ENCODE measurements at places on chromosomes 5 and 9. TPM values are rescaled to one million over a fixed set of nuclear protein-coding genes. Genes with fewer than 3 reads are reported as not detected.

- no peak for ATAC-seq
Observed at GRCh38 chr5:169764018-169764378, 126.9 kb downstream of the DOCK2 start.

DNA sequence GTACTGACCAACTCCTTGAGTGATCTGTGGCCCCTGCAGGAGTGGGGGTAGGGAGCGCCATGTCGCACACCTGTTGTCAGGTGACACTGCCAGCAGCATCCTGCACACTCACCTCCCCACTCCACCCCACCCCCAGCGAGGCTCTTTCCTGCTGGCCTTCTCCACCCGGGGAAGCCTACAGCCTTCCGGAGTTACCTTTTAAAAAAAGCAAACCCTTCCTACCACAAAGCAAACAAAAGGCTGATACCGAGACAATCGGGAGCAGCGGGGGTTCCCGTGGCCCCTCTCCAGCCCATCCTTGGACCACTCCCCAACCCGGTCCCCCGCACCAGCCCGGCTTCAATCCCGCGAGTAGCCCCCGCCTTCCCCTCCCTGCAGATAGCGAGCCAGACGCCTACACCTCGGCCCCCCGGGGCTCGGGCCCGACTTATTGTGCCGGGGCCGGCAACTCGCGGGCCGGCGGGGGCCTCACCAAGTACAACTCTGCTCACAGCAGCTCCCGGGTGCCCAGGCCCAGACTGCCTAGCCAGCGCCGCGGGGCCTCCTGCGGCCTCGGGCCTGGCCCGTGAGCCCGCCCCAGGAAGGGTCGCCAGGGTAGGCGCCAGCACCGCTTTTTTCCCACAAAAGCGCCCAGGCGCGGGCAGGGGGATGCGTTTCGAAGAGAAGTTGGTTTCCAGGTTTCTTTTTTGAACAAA is 724 bp downstream of the MACROH2A1 start:
- ATAC-seq = peak; percentile 53

DNA sequence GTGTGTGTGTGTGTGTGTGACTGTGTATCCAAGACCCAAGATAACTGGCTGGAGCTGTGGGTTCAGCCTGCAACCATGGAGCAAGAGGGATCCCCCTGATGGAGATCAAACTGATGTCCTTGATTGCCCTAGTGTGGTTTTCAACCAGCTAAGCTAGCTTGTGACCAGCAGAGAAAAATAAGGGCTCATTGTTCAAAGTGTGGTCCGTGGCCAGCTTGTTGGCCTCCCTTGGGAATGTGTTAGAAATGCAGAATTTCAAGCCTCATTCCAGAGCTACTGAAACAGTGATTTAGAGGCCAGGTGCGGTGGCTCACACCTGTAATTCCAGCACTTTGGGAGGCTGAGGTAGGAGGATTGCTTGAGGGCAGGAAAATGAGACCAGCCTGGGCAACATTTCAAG is 79.9 kb downstream of the ACER2 start:
- no peak for ATAC-seq

- ATAC-seq = no peak
Observed at GRCh38 chr5:138611678-138612218, 36.5 kb upstream of the HSPA9 start.

Gene PAPPA
- 0.35 TPM for total RNA-seq

- no peak for ATAC-seq
Observed at GRCh38 chr5:17463653-17464052, 34.4 kb upstream of the TAF11L2 start.

GRCh38 chr5:38211354-38211710 is 47.0 kb upstream of the EGFLAM start:
- ATAC-seq = no peak

Gene IFNA13
- total RNA-seq = not detected

DNA sequence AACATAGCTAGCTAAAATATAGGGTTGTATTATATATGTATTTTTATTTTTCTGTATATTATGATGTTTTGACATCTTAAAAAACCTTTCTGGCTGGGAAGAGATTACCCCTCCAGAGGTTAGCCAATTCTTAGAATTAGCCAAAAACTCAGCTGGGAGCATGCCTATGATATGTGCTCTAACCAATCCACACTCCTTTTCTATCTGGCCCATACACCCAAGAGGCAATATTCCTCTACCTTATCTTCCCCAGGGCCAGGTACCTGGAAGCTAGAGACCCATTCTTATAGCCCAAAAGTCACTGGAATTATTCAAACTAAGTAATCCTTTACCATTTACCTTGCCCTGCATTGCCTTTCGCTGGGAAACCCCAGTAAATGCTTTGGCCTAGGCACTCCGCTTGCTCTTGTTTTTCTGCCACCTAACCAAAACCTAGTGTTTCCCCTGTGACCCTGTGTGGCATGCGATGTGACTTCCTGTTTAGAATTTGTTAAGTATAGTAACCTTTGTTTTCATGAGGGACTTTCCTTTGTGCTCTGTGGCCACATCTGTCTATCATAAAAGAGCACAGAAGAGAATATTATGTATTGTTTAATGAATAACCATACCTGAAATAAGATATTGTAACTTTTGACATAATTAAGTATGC is 37.4 kb downstream of the CSNK1G3 start:
- ATAC-seq = peak; percentile 99

- no peak for ATAC-seq
Observed at GRCh38 chr9:112033237-112034215, 136.9 kb downstream of the UGCG start.

DNA sequence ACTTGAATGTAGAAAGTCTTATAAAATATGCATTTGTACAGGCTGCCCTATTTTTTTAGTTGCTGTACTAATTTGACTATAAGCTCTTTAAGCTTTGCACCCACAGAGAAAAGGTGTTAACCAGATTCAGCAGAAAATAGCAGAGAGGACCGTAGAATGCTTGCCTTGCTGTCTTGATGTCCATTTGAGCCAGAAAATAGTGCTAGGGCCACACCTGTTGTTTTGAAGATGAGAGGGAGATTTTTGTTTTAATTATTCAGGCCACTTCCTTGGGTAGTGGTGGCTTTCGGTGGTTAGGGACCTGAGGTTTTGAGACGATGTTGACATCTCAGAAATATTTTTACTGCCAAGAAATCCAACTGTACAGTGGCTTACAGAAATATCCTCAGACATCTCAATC is 196.0 kb downstream of the SPATA31D1 start:
- ATAC-seq = no peak

Gene CER1
- not detected for total RNA-seq
